ENCODE measurements at places on chromosomes 3 and 15.
A peak's percentile ranks its signal among the peaks of the same experiment; 100 is the strongest.

GRCh38 chr15:66401130-66402021 lies 14.7 kb downstream of the MAP2K1 start:
- DNase-seq = no peak

GRCh38 chr3:23831517-23832394 lies 26.0 kb downstream of the UBE2E1 start:
- no peak for DNase-seq

- DNase-seq = peak; percentile 75
Measured at GRCh38 chr3:123447749-123448517, 957 bp downstream of the ADCY5 start.

DNA sequence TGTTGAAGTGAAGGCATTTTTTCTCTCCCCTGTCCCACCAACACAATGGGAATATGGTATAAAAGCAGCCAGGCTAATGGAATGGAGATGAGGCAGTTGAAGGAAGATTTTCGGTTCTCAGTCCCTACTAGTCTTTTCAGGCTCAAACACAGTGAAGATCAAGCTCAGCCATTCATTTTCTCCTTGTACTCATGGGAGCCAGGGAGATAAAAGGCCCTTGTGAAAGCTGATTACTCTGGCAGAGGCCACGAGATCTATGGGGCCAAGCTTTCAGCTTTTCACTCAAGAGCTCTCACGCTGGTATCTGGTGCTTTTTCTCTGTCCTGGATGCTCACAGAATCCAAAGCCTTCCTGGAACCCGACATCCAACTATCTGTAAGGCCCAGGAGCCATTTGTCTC lies 14.5 kb upstream of the FAN1 start:
- no peak for DNase-seq

GRCh38 chr3:72177075-72178050 lies 392.4 kb upstream of the PROK2 start:
- no peak for DNase-seq

- DNase-seq = no peak
Measured at GRCh38 chr3:142613491-142613890, 17.3 kb downstream of the PLS1 start.

GRCh38 chr3:29686889-29687592 lies 406.2 kb downstream of the RBMS3 start:
- no peak for DNase-seq

DNA sequence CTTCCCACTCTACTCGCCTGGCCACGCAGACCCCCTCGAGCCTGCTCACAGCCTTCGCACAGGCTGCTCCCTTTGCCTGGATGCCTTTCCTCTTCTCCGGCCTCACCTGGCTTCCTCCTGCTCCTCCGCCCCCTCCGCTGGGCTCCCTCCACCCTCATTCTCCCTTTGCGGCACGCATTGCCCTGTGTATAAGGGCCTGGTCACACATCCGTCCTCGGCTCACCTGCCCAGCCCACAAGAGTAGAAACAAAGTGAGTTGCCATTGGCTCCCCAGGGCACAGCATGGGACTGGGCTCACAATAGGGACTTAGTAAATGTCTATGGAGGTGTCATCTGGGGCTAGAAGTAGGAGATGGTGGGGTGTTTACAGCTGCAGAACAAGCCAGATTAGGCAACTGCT lies 4.2 kb downstream of the PLXND1 start:
- DNase-seq = no peak

DNA sequence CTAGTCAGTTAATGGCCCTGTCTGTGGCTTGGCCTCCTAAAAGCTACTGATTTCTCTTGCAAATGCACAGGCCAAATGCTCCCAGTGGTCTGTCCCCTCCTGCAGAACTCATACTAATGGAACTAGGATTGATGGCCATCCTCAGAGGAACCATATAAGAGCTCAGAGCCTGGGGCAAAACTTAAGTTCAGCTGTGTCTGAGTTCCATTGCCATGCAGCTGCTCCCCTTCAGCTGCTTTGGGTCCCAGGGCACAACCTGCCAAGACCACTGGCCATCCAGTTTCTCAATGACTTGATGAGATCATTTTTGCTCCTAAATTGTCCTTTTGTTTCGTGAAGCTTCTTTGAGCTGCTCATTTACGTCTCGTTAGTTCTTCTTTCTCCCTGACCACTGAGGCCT lies 529.5 kb upstream of the TBL1XR1 start:
- no peak for DNase-seq

- DNase-seq = no peak
Measured at GRCh38 chr15:56320316-56320715, 44.9 kb upstream of the TEX9 start.

- peak; percentile 49 for DNase-seq
Measured at GRCh38 chr15:60004846-60005351, 788 bp downstream of the FOXB1 start.

- peak; percentile 40 for DNase-seq
Measured at GRCh38 chr15:67063689-67064606, 1.5 kb upstream of the SMAD3 start.

DNA sequence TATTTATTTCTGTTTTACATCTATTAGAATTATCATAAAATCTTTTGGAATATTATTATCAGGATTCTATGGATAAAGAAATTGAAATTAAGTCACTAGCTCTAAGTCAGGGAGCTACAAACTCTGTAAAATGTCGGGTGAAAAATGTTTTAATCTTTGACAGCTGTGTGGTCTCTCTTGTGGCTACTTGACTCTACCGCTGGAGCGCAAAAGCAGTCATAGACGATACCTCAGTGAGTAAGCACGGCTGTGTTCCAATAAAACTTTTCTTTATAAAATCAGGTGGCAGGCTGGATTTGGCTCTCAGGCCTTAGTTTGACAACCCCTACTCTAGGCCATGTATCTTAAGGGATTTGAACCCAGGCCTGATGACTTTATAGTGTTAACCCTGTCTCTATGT lies 88.5 kb upstream of the PFN2 start:
- no peak for DNase-seq

- no peak for DNase-seq
Measured at GRCh38 chr15:96122077-96123027, 208.1 kb upstream of the NR2F2 start.

DNA sequence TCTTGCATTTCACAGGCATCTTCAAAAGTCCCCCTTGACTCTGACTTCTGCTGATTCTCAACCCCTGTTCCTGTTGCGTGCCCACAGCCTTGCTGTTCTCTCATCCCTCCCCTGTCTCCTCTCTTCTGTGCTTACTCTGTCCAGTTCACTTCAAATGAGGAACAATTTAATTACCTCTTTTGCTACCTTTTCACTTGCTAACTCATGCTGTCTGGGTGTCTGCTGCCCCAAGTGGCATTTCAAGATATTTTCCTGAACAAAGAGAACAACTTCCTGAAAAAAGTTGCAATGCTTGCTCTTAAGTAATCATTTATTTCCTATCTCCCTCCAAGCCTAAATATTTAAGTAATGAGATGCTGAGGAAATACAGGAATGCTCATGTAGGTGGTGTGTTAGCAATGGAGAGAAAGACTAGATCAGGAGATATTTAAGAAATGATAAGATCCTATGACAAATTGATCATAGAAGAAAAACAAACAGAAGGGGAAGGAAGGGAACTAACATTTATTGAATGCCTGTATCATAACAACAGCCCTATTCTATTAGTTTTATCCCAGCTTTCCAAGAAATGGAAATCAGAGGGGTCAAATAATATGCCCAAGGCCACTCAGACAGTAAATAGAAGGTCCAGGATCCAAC lies 42.2 kb downstream of the SV2B start:
- DNase-seq = peak; percentile 25

GRCh38 chr3:141798448-141798845 lies 35.2 kb downstream of the GRK7 start:
- DNase-seq = no peak

GRCh38 chr3:78917536-78917935 lies 850.3 kb downstream of the ROBO1 start:
- peak; percentile 23 for DNase-seq

DNA sequence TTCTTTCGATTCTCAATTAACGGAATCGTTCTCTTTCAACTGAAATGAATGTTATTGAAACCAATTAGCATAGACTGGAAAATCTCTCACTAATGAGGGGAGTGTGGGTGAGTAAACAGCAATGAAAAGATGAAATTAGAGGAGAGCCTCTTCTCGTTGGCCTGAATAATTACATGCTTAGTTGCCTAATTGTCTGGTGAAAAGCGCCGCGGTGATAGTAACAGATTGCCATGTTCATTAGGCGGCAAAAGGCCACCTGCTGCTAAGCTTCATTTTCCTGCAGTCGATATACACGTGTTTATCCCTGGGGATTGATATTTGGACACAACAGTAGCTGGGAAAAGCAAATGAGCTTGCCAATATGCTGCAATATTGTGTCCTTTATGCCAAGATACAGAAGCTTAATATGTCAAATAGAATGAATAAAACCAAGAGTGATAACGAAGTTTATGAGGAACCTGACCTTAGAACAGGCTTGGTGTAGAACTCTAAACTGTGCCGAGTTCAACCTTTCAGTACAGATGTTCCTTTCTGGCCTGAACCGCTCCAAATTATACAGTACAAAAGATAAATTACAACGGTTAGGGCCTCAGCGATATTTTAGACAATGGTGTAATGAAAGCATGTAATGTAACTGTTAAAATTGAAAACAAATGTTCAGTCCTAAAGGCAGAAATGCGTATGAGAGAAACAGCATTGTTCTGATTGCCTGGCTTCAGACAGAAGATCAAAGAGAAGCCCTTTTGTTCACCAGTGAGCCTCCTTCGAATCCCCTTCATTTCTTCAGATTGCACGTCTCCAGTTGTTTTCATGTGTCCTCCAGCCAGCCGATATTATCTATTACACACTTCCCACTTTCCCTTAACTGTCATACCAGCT lies 185.2 kb downstream of the SHOX2 start:
- DNase-seq = peak; percentile 97
